Suprapubic skin (tissue), 4 donors: ENCODE measurements at places on chromosomes 4 and X.

GRCh38 chr4:48295116-48295515, 25.5 kb upstream of the TEC start:
- no peak for DNase-seq

DNA sequence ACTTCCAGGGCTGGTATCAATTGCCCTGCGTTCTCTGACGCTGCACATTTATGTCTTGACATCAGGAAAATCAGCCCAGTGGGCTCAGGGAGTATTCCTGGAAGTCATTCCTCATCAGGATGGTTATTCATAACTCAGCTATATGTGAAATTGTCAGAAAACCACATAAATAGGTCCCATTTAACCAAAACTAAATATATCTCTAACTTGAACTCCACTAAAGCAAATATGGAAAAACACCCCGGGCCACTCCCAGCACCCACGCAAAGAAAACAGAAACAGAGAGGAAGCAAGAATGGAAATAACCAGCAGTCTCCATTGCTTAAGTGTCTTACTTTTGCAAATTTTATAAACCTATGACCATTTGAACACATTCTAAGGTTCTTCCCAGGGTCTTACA, 112.0 kb downstream of the IRF2 start:
- DNase-seq = no peak

DNA sequence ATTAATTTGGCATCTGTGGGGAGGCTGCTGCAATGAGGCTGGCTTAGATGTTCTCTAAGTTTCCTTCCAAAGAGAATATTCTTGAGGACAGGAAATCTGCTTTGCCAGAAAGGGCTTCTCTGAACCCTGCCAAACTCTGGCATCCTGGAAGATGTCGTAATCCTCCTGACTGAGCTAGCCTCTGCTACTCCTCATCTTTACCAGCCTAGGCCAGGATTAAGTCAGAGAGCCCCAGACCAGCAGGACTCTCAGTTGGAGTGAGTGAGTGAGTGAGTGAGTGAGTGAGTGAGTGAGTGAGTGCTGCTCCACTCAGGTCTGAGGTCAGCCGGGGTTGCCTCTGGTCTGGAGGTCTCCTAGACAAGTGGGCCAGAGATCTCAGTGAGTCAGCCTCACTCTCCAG, 104.9 kb upstream of the SOD3 start:
- DNase-seq = no peak

DNA sequence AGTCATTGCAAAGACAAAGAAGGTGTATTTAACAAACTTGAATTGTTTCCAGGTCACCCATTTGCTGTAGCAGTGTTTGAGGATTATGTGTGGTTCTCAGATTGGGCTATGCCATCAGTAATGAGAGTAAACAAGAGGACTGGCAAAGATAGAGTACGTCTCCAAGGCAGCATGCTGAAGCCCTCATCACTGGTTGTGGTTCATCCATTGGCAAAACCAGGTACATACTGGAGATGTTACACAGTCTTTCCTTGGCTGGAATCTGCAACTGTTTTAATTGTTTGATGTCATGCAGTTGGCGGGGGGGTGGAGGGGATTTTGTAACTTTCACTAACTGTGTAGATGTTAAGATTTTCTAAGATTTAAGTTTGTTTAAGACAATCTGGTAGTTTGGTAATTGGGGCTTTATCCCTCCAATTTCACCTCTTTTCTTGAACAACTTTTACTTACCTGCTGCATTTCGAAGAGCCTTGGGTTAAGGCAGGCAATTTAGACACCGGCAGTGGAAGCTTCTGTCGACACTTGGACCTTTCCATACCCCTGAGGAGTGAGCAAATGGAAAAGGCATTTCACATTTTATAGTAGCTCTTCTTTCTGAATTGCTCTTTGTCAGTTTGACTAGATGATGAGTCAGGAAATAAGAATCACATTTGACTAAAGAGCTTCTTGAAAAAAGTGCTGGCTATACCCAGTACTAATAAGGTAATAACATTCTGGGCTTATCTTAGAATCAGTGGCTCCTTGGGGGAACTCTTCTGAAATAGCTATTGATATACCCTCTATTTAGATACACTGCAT, 67.4 kb downstream of the EGF start:
- no peak for DNase-seq

- no peak for DNase-seq
Measured at GRCh38 chrX:14554131-14554715, 24.9 kb downstream of the GLRA2 start.

GRCh38 chr4:1711571-1712215, 426 bp downstream of the SLBP start:
- no peak for DNase-seq

GRCh38 chr4:78482281-78482680, 69.3 kb upstream of the ANXA3 start:
- DNase-seq = no peak
